Cardiac atrium fibroblast (primary cell): ENCODE measurements at places on chromosomes 12 and 14. TPM values are rescaled to one million over a fixed set of nuclear protein-coding genes. Genes with fewer than 3 reads are reported as not detected.

Gene GALNT9
- 0.16 and 2.2 TPM in 2 replicates for total RNA-seq

Gene ADAMTS20
- not detected in 2 replicates for total RNA-seq

Gene BATF
- not detected in 2 replicates for total RNA-seq

Gene NOS1
- total RNA-seq: not detected in 2 replicates

Gene CFL2
- total RNA-seq: 27.6 and 38.6 TPM in 2 replicates

Gene PRH2
- total RNA-seq: not detected in 2 replicates

Gene PRB2
- not detected in 2 replicates for total RNA-seq

Gene CLEC1A
- 0.81 TPM in 1 of 2 replicates, not detected in the other for total RNA-seq

Gene SIRT4
- 1.1 TPM in 2 replicates for total RNA-seq

Gene FOXG1
- not detected in 2 replicates for total RNA-seq

Gene TEP1
- 11.3 and 14.6 TPM in 2 replicates for total RNA-seq

Gene PLA2G1B
- total RNA-seq: not detected in 2 replicates

Gene LRRC43
- 1.1 and 5.4 TPM in 2 replicates for total RNA-seq

Gene CD163
- total RNA-seq: not detected in 2 replicates

Gene BAZ2A
- total RNA-seq: 16.6 and 25.3 TPM in 2 replicates

Gene HOXC6
- not detected in 2 replicates for total RNA-seq

Gene SERPINA12
- total RNA-seq: not detected in 2 replicates

Gene ANKRD33
- not detected in 2 replicates for total RNA-seq
